ENCODE measurements at places on chromosomes 5 and 9. TPM values are rescaled to one million over a fixed set of nuclear protein-coding genes. Genes with fewer than 3 reads are reported as not detected.

- DNase-seq: no peak
Measured at GRCh38 chr5:124714910-124715309, 31.5 kb downstream of the ZNF608 start.

DNA sequence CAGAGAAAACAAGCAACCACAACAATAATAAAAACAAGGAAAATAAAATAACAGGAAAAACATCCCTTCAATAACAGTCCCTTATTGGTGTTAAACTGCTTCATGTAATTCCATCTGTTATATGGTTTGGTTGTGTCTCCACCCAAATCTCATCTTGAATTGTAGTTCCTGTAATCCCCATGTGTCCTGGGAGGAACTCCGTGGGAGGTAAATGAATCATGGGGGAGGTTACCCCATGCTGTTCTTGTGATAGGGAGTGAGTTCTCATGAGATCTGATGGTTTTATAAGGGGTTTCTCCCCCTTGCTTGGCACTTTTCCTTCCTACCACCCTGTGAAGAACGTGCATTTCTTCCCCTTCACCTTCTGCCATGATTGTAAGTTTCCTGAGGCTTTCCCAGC, 369.8 kb downstream of the TMEM232 start:
- DNase-seq: no peak

DNA sequence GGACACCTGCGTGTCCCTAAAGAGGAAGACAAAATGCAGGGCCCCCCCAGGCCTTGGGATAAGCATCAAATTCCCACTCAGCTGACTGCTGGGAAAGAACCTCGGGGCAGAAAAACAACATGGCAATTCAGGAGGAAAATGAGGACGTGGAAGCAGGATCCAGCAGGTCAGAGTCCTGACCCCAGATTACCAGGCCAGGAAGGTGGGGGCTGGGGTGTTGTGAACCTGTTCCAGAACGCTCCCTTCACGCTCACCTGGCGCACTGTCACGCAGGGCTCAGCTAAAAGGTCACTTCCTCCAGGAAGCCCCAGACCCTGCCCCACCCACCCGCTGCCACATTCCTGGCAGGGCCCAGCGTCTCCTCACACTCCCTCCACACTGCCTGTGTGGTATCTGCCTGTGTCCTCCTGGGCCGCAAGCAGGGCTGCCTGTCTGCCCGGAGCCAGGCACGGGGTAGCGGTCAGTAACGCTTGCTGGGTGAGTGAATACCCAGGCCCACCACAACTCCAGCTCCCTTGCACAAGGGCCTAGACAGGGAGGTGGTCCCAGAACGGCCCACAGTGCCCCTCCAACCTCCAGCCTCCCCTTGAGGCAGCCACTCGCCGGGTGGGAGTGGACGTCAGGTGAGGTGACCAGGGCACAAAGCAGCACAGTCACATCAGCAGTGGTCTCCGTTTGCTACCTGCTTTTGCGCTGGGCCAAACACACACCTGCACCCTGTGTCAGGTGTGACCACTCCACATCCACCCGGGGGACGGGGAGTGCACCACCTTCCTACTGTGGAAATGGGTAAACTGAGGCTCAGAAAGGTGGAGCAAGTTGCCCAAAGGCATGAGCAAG, 18.1 kb downstream of the VAV2 start:
- peak; percentile 67 for DNase-seq

DNA sequence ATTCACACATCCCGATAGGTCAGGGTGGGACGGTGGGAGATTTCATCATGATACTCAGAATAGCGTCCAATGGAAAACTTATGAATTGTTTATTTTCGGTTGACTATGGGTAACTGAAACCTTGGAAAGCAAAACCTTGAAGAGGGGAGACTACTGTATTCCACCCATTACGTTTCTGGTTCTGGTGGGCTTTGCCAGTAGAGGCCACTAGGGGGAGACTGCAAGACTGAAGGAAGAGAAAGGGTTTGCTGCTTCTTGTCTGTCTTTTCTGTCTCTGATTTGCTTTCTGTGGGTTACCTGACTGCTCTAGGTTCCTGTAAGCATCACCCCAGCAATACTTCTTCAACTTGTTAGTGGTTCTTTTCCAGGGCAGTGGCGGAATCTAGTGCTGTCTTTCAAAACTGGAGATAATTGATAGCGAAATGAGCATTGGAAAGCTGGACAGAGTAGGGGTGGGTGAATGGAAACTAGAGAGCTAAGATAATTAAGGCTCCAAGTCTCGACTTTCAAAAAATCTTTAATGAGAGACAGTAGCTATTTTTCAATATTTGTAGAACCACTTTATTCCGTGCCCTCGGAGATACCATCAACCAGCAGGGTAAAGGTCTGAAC, 27.0 kb downstream of the GRIN3A start:
- DNase-seq: peak; percentile 10

- peak; percentile 67 for DNase-seq
Measured at GRCh38 chr9:108271646-108272348, 584.0 kb downstream of the ACTL7B start.

PANK3 gene
- polyA plus RNA-seq: 6.0 TPM

All from pancreas (tissue), 10 donors.